Activated CD8-positive, alpha-beta memory T cell treated with anti-CD3 and anti-CD28 coated beads for 4 hours (primary cell): ENCODE measurements at places on chromosomes 13 and 19.

DNA sequence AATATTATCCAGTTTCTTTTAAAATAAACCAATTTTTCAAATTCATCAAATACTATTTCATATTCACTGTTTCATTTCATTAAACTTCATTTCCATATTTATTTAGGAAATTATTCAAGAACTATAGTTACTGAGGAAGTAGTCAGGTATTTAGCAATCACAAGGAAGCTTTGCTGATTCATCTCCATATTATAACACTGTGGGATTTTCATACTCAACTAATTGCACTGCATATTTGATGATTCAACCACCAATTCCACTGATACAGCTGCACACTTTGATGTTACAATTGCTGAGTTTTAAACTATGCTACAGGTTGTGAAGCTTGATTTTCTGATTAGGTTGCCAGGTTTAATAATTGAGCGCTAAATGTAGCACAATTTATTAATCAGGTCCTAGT is 556.8 kb upstream of the SLITRK1 start:
- no peak for DNase-seq

DNA sequence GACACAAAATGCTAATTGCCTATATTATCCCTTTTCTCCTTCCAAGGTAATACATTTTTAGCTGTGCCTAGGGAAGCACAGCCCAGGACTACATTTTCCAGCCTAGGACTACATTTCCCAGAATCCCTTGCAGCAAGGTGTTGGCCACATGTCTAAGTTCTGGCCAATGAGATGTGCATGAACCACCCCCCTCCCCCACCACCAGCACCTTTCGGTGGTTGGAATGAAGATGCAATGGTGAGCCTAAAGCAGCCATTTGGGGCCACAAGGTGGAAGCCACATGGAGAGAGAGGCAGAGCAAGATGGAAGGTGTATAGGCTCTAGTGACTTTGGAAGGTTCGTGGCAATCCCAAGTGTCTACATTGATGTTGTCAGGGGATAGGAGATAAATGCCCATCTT is 16.2 kb downstream of the UNC13A start:
- DNase-seq = no peak

GRCh38 chr13:76884186-76884906 is 1.9 kb downstream of the KCTD12 start:
- DNase-seq = no peak

GRCh38 chr19:54707962-54708361 is 16.3 kb upstream of the KIR3DL3 start:
- DNase-seq = no peak

- no peak for DNase-seq
These were observed 181.3 kb downstream of the PCDH9 start for GRCh38 chr13:67048821-67049150.

- DNase-seq = no peak
These were observed 169.4 kb upstream of the CSNK1A1L start for GRCh38 chr13:37274569-37275497.

DNA sequence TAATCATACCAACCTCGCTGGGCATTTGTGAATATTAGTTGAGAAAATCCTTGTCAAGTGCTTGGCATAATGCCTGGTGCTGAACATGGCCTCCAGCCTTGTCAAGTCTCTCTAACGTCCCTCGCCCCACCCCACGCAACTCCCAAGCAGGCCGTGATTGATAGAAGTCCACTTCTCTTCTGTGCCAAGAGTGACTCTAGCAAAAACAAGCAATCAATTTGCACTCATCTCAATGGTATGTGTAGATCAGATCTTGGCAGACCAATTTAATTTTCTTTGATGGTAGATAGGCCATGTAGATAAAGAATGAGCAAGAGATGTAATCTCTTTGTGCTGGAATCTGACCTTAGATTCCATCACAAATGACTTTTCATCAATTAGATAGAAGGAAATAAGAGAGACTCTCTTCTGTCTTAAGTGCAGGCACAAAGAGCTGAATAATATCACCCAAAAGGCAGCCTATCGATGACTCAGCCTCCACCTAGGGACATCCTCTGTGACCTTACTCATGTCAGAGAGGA is 31.0 kb upstream of the KATNAL1 start:
- no peak for DNase-seq

- no peak for DNase-seq
These were observed 12.5 kb downstream of the AP2S1 start for GRCh38 chr19:46838160-46838559.

DNA sequence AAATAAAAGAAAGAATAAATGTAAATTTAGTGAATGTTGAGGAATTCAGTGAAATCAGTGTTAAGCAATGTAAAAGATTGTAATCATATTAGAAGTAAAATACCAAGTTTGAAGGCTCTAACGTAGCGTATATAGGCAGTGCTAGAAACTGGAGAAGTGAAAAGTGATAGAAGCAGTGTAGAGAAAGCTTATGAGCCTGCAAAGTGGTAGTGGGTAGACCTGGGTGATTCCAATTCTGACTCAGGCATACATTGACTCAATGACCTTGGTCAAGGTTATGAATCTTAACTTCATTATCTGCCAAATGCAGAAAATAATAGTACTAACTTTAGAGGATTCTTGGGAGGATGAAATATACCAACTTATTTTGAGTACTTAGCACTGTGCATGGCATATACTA is 4.1 kb downstream of the SLC10A2 start:
- DNase-seq = no peak

GRCh38 chr13:48961379-48961778 is 14.3 kb upstream of the FNDC3A start:
- DNase-seq = no peak

DNA sequence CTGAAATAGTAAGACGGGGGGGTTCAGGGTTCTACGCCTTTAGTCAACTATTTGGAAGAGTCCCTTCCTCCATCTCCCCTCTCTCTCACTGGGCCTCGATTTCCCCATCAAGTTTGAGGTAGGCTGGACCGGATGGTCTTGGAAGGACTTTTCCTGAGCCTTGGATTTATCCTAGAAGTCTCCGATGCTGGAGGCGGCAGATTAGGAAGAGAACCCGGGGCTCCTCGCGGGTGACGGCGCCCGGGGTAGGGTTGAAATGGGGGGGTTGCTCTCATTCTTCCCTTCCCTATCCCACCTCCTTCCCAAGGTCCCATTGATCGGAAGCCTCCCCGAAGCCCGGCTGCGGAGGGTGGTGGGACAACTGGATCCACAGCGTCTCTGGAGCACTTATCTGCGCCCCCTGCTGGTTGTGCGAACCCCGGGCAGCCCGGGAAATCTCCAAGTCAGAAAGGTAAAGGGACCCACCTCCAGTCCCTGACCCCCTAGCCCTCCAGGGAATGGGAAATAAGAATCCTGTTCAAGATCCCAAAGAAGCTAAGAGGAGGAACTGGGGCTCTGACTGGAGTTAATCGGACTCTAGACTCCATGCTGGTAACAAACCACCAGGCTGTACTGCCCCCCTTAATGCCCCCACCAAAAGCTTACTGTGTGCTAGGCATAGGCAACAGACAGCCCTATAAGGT is 781 bp downstream of the QPCTL start:
- DNase-seq = peak; percentile 57

DNA sequence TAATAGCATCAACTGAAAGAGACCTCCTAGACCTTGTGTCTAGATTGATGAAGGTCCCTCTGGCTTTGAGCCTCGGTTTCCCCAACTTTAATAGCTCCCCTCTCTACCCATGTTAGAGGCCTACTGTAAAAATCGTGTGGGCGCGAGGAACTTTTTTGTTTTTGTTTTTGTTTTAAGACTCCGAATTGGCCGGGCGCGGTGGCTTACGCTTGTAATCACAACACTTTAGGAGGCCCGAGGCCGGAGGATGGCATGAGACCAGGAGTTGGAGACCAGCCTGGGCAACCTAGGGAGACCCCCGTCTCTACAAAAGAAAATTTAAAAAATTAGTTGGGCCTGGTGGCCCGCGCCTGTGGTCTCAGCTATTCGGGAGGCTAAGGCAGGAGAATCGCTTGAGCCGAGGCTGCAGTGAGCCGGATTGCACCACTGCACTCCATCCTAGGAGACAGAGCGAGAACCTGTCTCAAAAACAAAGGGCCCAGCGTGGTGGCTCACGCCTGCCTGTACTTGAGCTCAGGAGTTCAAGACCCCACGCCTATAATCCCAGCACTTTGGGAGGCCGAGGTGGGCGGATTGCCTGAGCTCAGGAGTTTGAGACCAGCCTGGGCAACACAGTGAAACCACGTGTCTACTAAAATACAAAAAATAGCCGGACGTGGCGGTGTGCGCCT is 858 bp upstream of the PPP6R1 start:
- no peak for DNase-seq

DNA sequence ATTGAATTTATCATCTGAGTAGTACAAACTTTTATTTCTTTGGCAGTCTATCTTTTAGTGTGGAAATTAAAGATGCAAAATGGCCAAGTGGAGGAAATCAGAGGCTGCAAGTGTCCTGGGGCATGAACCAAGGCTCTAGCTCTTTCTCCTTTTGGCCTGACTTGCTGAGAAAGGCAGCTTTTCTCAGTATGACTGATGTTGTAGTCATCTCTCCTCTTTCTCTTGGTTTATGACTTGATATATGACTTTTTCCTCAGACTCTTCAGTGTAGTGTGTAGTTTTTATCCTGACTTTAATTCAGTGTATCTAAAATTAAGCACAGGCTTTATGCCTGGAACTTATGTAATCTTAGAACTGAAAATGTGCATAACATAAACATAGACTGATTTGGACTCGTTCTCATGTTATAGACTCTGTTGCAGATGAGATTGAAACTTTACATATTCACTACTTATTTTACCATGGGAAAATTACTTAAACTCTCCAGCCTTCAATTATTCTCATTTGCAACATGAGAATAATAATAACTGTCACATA is 65.7 kb downstream of the SLITRK5 start:
- DNase-seq = no peak

- no peak for DNase-seq
These were observed 6.7 kb downstream of the GGN start for GRCh38 chr19:38381138-38381537.

DNA sequence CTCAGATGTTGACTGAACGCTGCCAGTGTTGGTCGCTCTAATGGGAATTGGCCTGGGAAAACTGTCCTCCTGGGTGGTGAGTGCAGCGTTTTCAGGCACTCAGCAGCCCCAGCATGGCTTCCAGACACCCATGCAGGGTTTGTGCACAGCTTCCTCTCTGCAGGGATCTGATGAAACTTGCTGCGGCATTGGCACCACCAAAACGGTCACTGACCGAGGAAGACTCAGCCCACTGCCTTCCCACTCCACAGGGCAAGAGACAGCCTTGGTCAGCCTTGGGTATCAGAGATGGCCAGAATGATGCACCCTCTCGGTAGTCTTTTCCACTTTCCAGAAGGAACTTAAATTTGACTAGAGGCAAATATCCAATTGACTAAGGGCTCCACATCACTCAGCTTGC is 398.9 kb downstream of the IRS2 start:
- DNase-seq = no peak
